RKO (cell line): ENCODE measurements at places on chromosomes 1 and 21.

DNA sequence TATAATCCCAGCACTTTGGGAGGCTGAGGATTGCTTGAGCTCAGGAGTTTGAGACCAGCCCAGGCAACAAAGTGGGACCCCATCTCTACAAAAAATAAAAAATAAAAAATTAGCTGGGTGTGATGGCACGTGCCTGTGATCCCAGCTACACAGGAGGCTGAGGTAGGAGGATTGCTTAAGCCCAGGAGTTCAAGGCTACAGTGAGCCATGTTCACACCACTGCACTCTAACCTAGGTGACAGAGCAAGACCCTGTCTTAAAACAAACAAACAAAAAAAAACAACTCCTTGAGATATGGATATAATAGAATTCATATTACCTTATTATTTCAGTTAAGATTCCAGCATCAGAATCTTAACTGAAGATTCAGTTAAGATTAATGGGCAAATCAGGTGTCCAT lies 52.4 kb downstream of the RPL5 start:
- DNase-seq, result no peak

DNA sequence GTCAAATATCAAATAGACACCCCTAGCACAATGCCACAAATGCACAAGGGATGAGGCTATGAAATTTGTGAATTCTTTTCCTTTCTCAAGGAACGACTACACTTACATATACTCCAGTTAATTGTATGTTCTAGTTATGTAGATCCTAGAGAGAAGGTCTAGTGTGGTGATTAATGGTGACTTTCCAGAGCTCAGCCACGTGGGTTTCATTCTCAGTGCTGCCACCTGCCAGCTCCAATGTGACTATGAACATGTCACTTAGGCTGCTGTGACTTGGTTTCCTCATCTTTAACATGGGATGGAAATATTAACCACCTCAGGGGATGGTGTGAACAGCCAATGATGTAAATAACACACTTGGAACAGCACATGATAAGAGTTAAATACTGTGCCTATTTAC lies 138.3 kb downstream of the APP start:
- DNase-seq, result peak; percentile 65

DNA sequence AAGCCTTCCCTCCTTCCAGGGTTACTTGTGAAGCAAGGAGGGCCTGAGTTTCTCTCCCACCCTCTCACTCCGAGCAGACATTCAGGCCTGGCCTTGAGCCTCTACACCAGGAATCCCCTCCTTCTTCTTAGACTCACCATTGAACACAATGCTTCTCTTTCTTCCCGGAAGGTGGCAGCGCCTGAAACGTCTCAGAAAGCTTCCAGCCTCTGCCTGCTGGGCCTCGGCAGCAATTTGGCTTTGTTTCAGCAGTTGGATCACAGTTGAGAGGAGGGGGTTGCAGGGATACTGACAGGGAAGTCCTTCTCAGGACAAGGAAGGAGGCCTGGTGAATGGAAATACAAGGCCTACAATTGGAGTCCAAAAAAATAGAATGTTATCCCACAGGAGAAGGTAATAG lies 6.3 kb downstream of the CLDN8 start:
- DNase-seq, result no peak

GRCh38 chr1:151984313-151984956 lies 9.2 kb downstream of the S100A10 start:
- DNase-seq, result no peak

GRCh38 chr1:173866413-173867115 lies 1.2 kb downstream of the GAS5 start:
- DNase-seq, result peak; percentile 80

- DNase-seq, result no peak
Observed at GRCh38 chr1:169009666-169010065, 96.8 kb upstream of the ATP1B1 start.

DNA sequence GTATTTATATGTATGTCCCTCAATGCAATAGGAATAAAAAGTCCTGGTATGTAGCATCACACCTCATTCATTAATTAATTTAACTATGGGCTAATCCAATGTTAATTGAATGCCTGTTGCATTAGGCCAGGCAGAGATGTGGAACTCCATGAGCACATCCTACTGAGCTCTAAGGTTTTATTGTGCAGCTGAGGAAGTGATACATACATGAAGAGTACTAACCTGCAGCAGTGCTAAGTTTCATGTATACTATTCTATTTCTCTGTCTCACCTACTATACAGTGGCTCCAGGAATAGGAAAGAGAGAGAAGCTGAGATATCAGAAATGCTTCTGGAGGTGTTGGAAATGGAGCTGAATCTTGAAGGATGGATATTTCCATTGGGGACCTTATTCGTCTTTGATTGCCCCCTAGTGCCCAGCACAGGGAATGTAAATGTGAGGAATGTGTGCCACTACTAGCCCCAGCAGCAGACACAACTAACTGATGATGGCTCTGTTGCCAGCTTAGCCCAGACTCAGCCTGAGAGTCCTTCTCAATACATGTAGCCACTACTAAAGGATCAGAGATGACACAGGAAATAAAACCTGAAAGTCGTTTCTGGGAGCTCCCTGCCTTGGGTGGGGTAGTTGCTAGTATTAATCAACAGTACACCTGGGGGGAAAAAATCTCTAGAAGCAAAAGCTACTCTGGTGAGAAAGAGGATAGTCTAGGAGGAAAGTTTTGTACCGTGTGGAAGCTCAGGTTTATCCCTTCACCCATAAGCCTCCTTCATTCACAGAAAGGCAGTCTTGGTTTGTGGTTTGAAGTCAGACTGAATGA lies 173.3 kb upstream of the FOXD3 start:
- DNase-seq, result peak; percentile 49

GRCh38 chr1:192476802-192477298 lies 98.7 kb upstream of the RGS1 start:
- DNase-seq, result no peak

DNA sequence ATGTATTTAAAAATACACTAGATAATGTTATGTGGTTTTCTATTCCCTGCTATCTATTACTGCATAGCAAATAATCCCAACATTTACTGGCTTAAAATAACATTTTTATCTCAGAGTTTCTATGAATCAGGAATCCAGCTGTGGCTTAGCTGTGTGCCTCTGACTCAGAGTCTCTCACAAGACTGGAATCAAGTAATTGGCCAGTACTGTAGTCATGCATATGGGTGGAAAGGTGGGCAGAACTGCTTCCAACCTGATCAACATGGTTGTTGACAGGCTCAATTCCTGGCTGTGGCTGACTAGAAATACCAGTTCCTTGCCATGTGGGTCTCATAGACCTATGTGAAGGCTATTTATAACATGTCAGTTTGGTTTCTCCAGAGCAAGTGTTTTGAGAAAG lies 131.8 kb downstream of the PDE4B start:
- DNase-seq, result peak; percentile 60

GRCh38 chr1:59355361-59355760 lies 58.5 kb downstream of the FGGY start:
- no peak for DNase-seq
